ENCODE measurements at places on chromosomes 13 and 19. TPM values are rescaled to one million over a fixed set of nuclear protein-coding genes. Genes with fewer than 3 reads are reported as not detected.

DNA sequence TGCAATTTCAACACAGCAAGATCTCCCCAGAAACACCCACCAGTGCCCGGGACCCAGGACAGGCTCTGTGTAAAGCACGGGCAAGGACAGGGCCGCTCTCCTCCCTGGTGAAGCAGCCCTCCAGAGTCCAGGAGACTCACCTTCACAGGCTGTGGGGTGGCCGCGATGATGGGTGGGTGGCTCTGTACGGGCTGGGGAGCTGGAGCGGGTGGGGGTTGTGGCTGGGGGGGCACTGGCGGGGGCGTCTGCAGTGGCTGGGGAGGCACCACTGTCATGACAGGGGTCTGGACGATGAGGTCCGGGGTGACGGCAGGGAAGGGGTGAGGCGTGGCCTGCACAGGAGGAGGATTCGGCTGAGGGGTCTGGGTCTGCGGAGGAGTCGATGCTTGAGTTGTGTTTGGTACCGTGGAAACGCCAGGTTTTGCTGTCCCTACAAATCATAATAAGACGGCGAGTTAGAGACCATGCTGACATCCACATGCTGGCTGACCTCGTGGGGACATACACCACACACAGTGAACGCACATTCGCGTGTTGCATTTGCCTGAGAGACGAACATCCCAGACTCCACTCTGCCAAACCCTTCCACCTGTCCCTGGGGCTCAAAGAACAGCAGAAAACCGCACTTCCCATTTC lies 33.1 kb upstream of the EPHX3 start:
- no peak for DNase-seq

GRCh38 chr13:75486146-75487062 lies 4.4 kb upstream of the TBC1D4 start:
- DNase-seq = no peak

- peak; percentile 53 for DNase-seq
Observed at GRCh38 chr19:51660975-51661600, 14.5 kb upstream of the SIGLEC14 start.

GRCh38 chr19:3375221-3376090 lies 9.1 kb downstream of the NFIC start:
- DNase-seq = peak; percentile 96

DNA sequence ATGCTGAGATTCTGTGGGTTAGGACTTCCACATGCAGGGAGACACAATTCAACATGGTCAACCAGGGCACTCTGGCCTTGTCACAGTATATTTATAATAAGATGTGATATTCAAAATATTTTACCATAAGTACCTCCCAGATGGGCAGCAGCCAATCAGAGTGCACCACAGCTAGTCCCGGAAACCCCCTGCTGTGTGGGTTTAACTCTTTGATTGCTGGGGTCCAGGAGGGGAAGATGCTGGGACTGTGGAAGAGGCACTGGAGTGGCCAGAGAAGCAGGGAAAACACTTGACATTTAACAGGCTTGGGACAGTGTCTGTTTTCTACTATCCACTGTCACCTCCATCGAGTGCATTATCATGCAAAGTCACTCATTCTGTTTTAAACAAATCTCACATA lies 99.0 kb downstream of the MBNL2 start:
- DNase-seq = no peak

GRCh38 chr19:4089400-4089908 lies 22.8 kb upstream of the ZBTB7A start:
- no peak for DNase-seq

DNA sequence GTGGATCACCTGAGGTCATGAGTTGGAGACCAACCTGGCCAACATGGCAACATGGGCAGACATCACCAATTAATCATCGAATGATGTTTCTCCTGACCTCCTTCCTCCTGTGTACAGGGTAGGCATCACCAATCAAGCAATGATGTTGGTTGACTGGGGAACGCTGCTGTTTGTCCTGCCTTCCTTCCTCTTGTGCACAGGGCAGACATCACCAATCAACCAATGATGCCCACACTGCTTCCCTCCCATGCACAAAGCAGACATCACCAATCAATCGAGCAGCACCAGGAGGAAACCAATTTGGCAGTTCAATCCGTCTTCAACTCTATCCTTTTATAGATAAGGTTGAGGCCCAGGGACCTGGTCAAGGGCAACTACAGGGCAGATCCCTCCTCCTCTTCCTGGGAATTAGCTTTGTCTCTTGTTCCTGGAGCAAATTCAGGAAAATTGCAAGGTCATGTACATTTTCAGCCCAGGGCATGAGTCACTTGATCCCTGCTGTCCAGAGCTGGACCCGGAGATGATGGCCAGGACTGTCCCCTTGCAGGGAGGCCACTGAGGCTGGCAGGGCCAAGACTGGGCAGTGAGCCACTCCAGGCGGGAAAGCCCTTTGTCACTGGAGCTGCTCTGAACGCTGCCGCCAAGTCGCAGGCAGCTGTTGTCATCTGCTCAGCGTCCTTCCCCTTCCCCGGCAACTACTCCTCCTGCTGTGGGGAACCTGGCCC lies 5.3 kb upstream of the CSNK1G2 start:
- DNase-seq = no peak

- DNase-seq = no peak
Observed at GRCh38 chr19:3520166-3521103, 14.3 kb downstream of the FZR1 start.

DNA sequence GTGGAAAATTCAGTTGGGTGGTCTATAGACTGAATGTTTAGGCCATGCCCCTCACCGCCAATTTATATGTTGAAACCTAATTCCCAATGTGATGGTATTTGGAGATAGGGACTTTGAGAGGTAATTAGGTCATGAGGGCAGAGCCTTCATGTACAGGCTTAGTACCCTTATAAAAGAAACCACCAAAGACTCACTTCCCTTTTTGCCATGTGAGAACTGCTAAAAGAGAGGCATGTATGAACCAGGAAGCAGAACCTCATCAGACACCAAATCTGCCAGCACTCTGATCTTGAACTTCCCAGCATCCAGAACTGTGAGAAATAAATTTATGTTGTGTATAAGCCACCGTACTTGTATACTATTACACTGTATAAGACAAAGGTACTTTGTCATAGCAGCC lies 40.6 kb downstream of the UQCRFS1 start:
- DNase-seq = no peak

- DNase-seq = no peak
Observed at GRCh38 chr13:101309014-101309619, 107.2 kb downstream of the NALCN start.

GRCh38 chr13:114095486-114095885 lies 36.9 kb downstream of the RASA3 start:
- no peak for DNase-seq

DNA sequence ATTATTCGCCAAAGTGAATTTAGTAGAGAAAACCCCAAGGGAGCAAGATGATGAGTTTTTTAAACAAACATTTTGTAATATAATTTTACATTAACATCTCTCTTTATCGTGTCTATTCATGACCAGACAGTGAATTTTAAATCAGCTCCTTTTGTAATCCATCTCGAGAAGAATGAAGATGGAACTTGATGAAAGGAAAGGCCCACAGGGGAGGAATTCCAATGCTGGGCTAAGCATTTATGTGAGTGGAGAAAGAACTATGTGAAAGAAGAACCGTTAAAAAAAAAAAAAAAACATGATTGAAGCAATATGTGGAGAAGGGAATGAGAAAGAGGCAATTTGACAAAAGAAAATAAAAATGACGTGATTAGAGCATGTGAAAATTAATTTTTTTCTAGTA lies 170.6 kb downstream of the KCTD12 start:
- DNase-seq = no peak

DNA sequence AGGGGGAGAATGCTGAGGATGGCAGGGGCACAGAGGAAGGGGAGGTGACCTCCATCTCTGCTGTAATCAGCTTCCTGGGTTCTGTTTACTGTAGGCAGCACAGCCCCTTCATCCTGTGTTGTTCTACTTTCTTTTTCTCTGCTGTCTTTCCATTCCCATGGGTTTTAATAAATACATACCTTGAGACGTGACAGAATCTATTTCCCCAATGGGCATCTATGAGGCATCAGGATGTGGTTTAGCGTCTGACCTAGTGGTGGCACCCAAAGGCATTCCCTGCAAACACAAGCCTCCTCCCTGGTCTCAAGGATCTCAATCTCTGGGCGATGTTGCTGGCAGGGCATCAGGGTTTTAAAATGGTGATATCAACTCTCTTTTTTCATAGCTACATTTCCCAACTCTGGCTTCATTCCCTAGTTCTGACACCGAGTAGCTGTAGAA lies 60.8 kb downstream of the ALOX5AP start:
- DNase-seq = no peak

DNA sequence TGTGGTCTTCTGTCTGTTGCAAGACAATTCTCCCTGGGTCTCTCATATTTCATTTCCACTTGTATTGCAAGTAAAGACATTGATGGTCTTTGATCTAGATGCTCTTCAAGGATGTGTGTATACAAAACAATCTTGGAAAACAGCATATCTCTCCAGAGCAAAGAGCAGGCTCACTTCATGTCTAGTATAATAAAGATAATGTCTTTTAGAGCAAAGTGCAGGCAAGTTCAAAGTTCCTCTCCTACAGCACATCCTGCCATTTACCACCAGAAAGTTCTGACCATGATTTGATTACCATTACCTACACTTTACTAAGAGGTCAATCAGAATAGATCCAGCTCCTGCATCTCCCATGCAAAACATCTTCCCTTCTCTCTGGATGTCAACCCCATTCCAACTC lies 162.8 kb downstream of the DIAPH3 start:
- no peak for DNase-seq

GRCh38 chr19:7112675-7113074 lies 43.2 kb downstream of the ZNF557 start:
- DNase-seq = no peak

- DNase-seq = no peak
Observed at GRCh38 chr19:4596033-4596904, 36.8 kb upstream of the SEMA6B start.

- DNase-seq = peak; percentile 96
Observed at GRCh38 chr13:96053003-96053703, at the start of gene UGGT2. Gene UGGT2, minus strand, starts transcription at chr13:96053401. Its CDS starts 89 bp downstream, at chr13:96053312.

DNA sequence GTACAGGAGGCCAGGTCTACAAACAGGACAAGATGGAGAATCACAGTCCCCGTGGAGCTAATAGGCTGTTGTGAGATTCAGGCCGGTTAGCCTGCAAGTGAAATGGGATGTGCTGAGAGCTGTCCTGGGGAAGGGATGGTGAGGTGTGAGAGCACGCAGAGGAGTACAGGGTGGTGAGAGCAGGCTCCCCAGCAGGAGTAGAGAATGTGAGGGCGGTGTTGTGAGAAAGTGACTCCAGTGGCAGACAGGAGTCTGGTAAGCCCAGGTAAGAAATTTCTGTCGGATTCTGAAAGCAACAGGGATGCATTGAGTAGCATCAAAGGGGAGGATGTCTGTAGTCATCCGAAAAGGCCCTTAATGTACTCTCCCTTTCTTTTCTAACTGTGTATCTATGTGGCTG lies 50.7 kb upstream of the GPR183 start:
- DNase-seq = no peak

GRCh38 chr13:30570691-30571090 lies 47.0 kb upstream of the USPL1 start:
- DNase-seq = no peak

DNA sequence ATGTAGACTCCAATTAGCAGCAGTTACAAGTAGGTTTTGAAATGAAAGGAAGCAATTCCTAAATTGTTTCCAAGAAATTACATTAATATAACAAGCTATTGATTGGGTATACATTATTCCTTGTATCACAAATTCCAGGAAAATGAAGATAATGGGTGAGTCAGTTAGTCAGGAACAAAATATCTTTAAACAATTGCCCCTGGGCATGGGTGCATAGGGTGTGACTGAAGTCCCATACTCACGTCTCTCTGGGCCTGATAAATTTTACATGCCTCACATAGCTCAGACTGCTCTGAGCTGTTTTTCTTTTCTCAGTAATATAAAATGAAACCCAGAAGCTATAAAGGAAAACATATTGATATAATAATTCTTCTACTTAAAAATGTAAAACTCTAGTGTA lies 87.8 kb downstream of the FNDC3A start:
- no peak for DNase-seq

GRCh38 chr19:575527-576506 lies 3.4 kb downstream of the BSG start:
- peak; percentile 36 for DNase-seq

DNA sequence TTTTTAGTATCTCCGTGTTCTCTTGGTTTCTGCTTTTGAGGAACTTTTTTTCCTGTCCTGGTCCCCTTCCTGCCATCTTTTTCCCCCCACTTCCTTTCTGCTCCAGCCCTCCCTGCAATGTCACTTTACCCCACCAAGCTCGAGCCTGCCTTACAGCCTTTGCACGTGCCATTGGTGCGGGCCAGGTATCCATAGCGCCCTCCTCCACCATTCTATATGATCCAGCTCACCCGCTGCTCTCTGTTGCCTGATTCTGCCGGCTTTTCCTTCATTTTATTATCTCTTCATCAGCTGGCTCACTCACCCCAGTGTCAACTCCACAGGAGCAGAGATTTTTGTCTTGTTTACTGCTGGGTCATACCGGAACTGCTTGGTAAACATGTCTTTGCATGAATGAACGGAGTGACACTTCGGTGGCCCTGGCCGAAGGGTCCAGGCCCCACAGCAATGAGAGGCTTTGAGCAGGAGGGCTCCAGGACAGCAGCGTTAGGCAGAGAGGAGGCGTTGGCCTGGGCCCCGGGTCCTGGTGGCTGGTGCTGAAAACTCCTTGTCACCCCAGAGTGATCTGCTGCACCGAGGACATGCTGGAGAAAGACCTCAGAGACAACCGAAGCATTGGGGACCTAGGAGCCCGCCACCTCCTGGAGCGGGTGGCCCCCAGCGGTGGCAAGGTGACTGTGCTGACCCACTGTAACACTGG lies 1.2 kb downstream of the MRI1 start:
- no peak for DNase-seq

Gene NAPA
- 47.9 TPM for total RNA-seq

Gene POSTN
- 0.24 TPM for total RNA-seq

Gene BBC3
- total RNA-seq = 19.4 TPM

Gene SYNE4
- total RNA-seq = 3.8 TPM

Gene HIPK4
- total RNA-seq = 0.09 TPM

Gene OBI1
- total RNA-seq = 2.0 TPM

Gene APOC4
- total RNA-seq = not detected

Gene TOMM40
- 28.8 TPM for total RNA-seq

Gene TEKTIP1
- 2.6 TPM for total RNA-seq
